Activated naive CD4-positive, alpha-beta T cell treated with anti-CD3 and anti-CD28 coated beads, Interleukin-2, amount 50 U/mL, for 72 hours (primary cell): ENCODE measurements at places on chromosomes 7 and 10. TPM values are rescaled to one million over a fixed set of nuclear protein-coding genes. Genes with fewer than 3 reads are reported as not detected.
A peak's percentile ranks its signal among the peaks of the same experiment; 100 is the strongest.

DNA sequence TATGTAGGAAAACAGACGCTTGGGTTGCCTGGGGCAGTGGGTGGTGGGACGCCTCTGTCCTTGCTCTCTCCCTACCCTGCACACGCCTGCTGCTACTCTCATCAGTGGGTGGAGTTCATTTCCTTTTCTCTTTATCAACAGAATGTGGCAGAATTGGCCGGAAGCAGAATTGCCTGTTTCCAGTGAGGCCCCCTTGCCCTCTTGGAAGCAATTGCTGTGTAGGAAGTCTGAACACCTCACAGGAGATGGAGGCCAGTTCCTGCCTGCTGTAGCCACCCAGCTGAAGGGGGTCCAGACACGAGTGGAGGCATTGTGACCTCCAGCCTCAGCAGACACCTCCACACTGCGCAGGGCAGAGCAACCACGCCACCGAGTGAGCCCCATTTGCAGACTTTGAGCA is 331.6 kb upstream of the ZNF32 start:
- no peak for DNase-seq

DNA sequence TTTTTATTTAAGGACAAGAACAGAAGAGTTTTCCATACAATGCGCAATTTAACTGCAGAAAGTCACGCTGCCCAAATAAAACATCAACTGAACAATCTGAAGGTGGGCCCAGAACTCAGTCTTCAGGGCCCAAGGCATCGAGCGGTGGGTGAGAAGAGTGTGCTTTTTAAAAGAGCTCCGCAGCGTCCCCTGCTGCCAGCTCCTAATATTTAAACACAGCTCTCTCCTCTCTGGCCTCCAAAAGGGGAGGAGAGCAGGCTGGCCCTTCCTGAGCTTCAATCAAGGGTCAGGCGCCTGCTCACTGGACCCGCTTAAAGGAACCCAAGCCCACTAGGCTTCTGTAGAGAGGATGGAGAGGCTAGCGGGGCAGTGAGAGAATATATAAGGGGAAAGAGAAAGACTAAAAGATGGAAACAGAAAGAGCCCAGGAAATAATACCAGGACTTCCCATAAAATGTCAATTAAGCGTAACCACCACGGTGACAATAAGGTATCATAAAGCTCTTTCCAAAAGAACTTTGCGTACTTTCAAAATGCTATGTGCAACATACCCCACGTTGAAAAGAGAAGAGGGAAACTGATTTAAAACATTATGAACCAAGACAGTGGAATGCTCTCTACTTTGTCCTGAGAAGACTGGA is 2.8 kb downstream of the FAM53B start:
- peak; percentile 72 for DNase-seq

DNA sequence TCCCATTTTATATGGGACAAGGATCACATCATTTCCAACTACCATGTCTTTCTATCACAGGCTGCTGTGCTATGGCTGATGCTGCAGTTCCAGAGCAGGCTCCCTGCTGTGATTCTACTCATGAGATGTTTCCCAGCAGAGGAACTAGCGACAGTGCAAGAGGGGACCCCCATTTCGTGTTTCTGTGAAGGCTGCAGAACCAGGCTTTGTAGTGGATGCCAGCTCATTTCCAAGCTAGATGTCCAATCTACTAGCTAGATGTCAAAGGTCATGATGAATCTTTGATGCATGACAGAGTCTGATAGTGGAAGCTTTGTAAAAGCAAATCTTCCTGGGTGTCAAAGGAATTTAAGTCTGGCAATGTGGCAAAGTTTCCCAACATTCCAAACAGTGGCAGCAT is 21.2 kb upstream of the MYO3A start:
- no peak for DNase-seq

DNA sequence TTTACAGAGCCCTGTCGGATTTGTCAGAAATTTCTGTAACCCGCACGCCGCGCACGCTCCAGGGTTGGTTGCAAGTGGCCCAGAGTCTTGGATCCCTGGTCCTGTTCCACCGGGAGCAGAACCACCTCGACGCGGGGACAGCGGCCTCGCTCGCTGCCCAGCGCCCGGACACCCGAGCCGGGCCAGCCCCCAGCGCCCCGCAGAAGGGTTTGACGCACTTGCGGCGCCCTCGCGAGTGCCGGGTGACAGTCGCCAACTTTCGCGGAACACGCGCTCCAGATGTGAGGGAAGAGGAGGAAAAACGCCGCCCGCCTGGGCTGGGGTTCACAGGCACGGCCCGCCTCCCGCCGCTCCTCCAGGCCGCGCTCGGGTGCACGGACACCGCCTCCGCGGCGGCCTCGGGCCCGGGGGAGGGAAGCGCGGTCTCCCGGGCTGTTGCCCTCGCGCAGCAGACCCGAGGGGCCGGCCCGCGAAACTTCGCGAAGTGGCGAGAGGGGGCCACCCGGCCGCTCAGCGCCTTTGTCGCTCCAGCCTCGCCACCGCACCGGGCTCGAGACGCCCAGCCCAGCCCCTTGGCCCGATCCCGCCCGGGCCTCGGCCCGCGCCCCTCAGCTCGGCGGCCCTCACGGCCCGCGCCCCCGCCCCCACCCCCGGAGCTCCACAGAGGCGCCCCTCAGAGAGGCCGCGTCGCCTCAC is 514 bp downstream of the RNF216 start:
- DNase-seq = peak; percentile 66

- DNase-seq = no peak
These were observed 13.5 kb downstream of the LARP4B start for GRCh38 chr10:917999-918398.

- no peak for DNase-seq
These were observed 125.7 kb downstream of the PRPF18 start for GRCh38 chr10:13712476-13712836.

The BAZ1B gene
- total RNA-seq = 76.0 TPM

GRCh38 chr7:47092336-47092735 is 489.6 kb downstream of the TNS3 start:
- no peak for DNase-seq

DNA sequence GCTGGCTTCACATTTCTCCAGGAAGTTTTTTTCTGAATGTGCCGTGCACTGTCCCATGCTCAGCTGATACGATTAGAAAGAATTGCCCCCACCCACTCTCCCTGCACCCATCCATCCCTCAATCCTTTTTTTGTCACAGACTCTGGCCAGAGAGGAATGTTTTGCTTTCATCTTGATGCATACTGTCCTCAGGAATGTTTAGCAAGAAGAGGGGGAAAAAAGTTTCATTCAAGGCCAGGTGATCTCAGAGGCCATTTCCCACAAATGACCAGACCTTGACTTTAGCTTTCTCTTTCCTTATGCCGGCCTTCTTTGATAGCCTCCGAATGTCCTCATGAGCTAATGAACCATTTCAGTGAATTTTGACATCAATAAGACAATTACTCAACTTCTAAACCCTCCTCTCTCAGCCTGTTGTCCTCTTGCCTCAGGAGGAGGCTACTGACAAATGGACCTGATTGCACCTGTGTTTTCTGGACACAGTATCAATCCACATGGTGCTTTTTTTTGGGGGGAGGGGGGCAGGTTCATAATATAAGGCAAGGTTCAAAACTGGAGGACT is 105.0 kb upstream of the KLF6 start:
- DNase-seq = no peak

- DNase-seq = no peak
These were observed 135.7 kb upstream of the BTBD16 start for GRCh38 chr10:122135251-122136025.

GRCh38 chr7:50608196-50608906 is 43.1 kb upstream of the DDC start:
- DNase-seq = no peak

GRCh38 chr7:131480384-131481315 is 75.8 kb downstream of the PODXL start:
- DNase-seq = no peak

DNA sequence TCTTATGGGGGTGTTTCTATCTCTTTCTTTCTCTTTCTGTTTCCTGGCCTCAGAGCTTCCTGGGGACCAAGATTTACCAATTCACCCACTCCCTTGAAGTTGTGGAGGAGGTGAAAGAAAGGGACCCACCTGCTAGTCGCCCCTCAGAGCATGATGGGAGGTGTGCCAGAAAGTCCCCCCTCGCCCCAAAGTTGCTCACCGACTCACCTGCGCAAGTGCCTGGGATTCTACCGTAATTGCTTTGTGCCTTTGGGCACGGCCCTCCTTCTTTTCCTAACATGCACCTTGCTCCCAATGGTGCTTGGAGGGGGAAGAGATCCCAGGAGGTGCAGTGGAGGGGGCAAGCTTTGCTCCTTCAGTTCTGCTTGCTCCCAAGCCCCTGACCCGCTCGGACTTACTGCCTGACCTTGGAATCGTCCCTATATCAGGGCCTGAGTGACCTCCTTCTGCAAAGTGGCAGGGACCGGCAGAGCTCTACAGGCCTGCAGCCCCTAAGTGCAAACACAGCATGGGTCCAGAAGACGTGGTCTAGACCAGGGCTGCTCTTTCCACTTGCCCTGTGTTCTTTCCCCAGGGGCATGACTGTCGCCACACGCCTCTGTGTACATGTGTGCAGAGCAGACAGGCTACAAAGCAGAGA is 12.2 kb downstream of the AQP1 start:
- DNase-seq = no peak

- DNase-seq = no peak
These were observed 1.7 kb downstream of the RALA start for GRCh38 chr7:39624935-39625694.

DNA sequence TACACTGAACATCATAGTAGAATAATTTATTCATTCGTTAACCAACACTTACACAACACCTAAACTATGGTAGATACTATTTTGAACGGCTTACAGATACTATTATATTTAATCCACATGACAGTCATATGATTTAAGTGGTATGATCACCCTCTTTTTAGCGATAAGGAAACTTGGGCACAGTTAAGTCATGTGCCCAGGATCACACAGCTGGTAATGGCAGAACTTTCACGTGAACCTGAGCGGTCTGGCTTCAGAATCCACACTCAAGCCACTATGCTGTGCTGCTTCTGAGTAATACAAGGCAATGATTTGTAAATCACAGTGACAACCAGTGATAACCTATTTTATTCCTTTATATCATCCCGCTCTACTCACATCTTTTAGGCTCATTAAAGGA is 99.1 kb downstream of the CELF2 start:
- no peak for DNase-seq

DNA sequence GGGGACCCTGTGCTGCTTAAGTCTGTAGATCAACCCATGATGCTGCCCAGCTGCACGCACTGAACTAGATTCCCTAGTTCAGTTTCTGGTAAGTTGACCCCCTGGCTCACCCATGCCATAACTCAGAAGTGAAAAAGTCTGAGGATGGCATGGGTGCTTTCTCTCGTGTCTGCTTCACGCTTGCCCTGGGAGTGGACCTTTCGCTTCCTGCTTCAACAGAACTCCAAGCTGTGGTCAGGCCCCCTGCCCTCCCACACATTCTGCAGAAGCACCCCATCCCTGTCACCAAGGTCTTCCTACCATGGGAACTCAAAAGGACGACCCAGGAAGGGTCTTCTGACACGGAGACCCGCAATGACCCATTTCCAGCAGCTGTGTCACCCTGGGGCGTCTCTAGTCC is 39.9 kb downstream of the LRRC18 start:
- no peak for DNase-seq

DNA sequence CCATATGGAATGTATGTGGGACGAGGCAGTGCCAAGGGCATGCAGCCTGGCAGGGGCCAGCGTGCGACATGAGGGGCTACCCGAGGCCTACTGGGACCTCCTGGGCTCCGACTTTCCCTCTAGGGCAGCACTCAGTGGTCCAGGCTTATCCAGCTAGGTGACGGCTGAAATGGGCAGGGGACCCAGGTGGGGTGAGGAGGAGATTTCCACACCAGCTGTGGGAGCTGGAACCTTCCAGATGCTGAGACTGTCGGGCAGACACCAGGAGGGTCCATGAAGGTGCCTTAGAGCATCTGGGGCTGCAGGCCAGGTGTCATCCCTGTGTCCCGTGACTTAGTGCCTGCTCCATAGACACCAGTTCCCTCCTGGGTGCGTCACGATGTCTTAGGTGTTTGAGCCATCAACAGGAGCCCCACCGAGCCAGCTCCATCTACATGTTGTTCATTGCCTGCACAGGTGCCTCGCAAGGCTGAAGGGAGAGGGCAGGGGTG is 13.4 kb downstream of the ZNF316 start:
- peak; percentile 28 for DNase-seq

GRCh38 chr7:25179325-25179724 is 49.0 kb downstream of the NPVF start:
- no peak for DNase-seq

GRCh38 chr7:132140341-132140740 is 435.9 kb downstream of the PLXNA4 start:
- no peak for DNase-seq

DNA sequence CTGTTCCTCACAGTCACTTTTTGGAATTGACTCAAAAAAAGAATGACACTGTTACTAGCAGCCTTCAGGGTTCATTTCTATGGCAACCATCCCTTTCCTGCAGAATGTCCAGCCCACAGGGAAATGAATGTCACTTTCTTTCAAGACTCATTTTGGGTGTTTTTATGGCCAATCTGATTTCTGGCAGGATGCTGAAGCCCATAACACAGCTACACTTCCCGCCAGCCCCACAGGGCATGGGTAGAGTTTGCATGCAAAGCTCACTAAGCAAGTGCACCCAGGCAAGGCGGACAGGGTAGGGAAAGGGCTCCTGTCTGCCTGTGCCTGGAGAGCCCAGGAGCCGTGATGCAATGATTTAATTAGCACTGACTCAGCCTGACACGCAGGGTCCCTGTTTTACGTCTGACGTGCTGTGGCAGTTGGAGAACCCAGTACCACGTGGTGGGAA is 26.1 kb upstream of the GPAM start:
- DNase-seq = no peak

DNA sequence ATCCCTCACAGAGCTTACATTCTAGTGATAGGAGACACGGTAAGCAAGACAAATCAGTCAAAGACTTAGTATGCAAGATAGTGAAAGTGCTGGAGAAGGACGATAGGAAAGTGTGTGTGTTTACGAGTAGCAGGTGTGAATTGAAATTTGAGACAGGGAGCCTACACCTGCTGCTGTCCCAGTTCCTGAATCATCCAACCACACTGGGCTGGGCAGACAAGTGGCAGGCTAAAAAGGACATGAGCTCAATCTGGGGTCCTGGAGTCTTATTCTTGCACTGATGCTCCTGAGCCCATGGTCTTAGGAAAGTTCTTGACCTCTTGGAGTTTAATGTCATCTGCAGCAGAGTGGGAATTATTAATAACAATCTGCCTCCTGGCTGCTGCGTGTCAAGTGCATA is 16.2 kb downstream of the RBP3 start:
- DNase-seq = no peak

DNA sequence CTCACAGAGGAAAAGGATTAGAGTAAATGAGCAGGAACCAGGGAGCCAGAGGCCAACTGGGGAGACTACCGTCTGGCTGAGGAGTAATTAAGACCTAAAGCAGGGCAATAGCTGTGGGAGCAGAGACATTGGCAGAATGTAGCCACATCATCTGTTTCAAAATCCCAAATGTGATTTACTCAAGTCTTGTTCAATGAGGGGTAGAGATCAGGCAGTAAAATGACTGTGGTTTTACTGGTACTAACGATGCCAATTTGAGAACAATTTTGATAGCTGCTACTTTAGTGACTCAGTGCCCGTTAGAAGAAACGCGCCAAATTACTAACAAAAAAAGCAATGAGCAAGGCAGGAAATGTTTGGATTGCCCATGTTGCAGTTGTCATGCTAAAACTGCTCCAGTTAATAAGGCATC is 12.7 kb upstream of the MIOS start:
- no peak for DNase-seq

GRCh38 chr7:19561121-19561805 is 147.6 kb downstream of the POLR1F start:
- DNase-seq = no peak
